Substantia nigra (tissue), 51 donors: ENCODE measurements at places on chromosomes 4 and X.

GRCh38 chr4:139171876-139172691 is 4.9 kb downstream of the ELF2 start:
- no peak for DNase-seq

DNA sequence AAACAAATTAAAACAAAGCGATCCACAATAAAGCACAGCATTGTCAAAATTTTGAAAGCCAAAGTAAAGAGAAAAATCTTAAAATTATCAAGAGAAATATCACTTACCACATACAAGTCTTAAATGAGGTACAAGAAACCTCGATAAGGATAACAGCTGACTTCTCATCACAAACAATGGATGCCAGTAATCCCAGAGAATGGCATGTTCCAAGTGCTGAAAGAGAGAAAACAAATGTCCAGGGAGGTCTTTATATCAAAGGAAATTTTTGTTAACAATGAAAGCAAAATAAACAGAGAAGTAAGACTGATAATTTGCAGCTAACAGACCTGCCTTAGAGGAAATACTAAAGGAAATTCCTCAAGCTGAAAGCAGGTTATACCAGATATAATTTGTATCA is 460.4 kb upstream of the HS3ST1 start:
- no peak for DNase-seq

DNA sequence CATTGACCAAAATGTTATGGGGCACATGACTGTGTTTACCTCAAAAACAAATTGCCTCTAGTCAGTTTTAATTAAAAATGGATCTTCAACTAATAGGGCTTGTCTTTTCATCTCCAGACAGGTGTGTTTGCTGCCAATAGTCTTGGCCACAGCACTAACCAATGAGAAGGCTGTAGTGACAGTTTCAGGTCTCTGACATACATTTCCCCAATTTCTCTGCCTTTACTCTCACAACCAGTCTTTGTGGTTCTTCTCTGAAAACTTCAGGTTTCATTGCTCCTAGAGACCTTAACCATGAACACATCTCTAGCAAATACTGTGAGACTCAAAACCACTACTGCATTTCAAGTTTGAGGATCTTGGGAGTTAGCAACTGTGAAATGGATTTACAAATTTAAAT is 3.5 kb upstream of the EDNRA start:
- DNase-seq, result no peak

DNA sequence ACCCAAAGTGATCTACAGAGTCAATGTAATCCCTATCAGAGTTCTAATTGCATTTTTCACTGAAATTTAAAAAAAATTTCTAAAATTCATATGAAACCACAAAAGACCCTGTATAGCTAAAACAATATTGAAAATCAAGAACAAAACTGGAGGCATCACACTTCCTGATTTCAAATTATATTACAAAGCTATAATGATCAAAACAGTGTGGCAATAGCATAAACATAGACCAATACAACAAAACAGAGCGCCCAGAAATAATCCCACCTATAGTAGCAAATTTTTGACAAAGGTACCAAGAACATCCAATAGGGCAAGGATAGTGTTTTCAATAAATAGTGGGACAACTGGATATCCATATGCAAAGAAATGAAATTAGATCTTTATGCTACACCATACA is 59.4 kb upstream of the PRKG2 start:
- DNase-seq, result no peak

- no peak for DNase-seq
Measured at GRCh38 chr4:175386776-175387507, 425.1 kb downstream of the GPM6A start.

DNA sequence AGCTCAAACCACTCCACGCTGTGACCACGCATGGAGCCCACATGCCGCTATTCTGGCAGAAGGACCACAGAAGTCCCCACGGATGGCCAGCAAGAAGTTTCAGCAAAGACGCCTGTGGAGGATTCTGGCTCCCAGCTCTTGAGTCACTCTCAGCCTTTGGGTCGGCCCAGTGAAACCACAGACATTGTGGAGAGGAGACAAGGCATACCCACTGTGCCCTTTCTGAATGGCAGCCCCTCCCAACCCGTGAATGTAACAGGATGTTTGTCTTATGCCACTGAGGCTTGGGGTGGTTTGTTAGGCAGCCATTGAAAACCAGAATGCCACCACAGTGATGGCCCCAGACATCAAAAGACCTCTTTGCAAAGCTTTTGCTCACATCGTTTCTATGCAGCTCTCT is 42.7 kb downstream of the ABLIM2 start:
- no peak for DNase-seq

DNA sequence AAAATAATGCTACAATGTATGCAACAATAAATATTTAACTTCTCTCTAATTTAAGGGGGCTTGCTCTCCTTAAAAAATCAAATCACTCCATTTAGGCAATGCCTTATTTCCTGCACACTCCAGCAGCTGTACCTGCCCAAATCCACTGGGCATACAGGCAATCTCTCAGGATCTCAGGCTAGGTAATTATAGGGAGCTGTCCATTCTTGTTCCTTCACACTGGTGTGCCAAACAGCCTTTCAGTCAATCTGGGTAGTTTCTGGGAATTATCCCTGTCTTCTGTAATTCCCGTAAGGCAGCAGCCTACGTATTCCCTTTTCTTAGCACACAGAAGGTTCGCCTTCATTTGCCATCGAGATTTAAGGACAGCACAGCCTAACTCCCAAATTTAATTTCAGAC is 922.6 kb upstream of the SLIT2 start:
- DNase-seq, result no peak

- DNase-seq, result no peak
Measured at GRCh38 chr4:102151696-102152095, 193.6 kb downstream of the SLC39A8 start.

- DNase-seq, result no peak
Measured at GRCh38 chr4:165094873-165095272, 17.8 kb downstream of the TMEM192 start.

- no peak for DNase-seq
Measured at GRCh38 chrX:150365990-150366911, 3.1 kb downstream of the MAMLD1 start.
